IMR-90 (cell line): ENCODE measurements at places on chromosomes 3 and 15. TPM values are rescaled to one million over a fixed set of nuclear protein-coding genes. Genes with fewer than 3 reads are reported as not detected.

GRCh38 chr3:22585911-22586310 lies 617.2 kb upstream of the UBE2E2 start:
- DNase-seq: no peak

DNA sequence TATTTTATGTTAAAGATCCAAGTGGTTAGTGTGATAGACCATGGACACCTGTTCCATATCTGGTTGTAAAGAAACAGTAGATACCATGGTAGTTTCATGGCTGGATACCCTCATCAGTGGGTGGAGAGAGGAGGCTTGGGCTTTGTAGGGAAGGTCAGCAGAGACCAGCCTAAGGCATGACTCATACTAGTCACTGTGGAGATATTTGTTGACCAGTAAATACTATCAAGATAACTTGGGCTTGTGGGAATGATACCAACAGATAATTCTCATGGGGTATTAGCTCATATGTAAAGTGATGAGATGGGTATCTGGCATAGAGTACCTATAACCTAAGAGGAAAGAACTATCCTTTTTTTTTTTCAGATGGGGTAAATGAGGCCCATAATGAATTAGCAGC lies 354.5 kb downstream of the CACNA2D3 start:
- no peak for DNase-seq

DNA sequence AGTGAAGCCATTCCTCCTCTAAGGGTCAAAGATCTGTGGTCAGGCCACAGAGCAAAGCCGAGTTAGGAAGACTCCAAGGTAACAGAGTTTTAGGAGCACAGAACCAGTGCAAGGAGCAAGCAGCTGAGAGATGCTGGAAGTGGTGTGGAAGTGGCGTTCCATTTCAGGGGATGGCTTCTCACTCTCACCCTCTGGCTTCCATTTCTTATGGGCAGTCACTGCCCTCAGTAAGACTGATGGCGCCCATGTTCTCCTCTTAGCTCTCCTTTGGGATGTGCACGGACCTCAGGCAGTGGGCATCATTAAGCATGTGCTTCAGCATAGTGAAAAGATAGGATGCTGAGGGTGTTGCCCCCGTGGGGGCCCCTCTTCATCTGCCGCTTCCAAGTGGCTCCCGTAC lies 90.3 kb downstream of the ASB7 start:
- DNase-seq: no peak

DNA sequence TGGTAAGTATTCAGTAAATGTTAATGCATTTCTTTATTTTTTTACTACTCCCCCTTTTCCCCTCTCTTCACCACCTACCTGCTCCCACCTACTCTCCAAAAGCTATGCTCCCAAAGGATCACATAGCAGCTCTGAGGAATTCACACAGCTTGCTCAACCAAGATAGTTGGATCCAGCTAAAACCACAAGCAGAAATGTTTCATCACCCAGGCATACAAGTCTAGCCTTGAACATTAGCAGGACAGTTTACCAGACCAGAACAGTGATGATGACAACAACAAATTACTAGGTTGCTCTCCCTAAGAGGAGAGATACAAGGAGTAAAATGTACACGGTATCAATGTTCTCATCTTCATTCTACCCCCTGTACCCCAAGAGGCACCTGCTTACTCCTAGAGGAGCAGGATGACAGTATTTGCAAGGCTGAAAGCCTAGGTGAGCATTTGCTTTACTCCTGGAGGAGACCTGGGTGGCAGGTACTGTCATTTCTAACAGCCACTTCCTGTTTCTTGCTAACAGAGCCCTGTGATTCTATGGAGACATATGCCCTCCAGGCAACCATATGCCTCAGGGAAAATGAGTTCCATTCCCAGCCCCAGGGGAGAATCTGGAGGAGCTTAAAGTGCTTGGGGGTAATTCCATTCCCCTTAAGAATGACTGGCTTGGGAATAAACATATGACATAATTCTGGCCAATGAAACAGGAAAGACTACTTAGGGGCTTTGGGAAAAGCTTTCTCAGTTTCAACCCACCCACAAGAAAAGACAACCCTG lies 237.5 kb downstream of the NTRK3 start:
- no peak for DNase-seq

The TMCO5A gene
- not detected in 2 replicates for total RNA-seq

DNA sequence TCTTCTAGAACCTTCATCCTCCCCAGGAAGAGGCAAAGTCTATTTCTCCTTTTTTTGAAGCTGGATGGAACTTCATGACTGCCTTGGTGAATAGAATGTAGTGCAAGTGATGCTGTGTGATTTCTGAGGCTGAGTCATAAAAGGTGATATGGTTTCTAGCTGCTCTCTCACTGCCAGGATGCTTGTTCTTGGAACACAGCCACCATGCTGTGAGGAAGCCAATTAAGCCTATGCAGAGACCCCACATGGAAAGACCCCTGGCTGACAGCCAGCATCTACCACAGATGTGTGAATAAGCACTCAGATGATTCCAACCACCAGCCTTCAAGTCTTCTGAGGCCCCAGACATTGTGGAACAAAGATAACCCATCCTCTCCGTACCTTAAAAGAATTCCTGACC lies 57.0 kb downstream of the ISL2 start:
- peak; percentile 16 for DNase-seq

GRCh38 chr3:145422556-145422955 lies 738.4 kb downstream of the PLOD2 start:
- no peak for DNase-seq

DNA sequence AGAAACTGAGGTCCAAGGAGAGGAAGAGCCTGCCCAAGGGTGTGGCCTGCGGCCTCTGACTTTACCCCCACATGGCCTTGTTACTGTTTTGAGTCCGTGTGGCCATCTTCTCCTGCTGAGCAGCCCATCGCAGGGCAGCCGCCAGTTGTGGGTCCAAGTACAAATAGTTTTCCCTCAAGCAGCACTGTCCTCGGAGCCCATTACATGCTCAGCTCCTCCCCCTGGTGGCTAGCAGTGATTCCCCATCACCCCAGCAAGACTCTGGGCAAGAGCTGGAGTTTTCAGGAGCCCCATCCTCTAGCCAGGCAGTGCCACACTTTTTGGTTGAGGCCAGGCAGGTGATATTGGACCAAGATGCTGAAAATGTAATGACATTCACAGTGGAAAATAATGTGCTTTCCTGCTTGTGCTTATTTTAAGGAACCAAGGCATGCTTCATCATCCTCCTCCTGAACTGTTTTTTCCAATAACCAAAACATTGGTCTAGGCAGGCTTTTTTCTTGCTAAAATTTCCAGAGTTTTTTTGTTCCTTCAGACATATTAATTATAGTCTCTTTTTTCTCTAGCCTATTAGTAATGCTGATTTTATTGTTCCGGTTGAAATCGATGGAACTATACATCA lies 23.2 kb upstream of the VILL start:
- DNase-seq: peak; percentile 65

The ZCWPW2 gene
- total RNA-seq: 0.18 and 0.56 TPM in 2 replicates

The INKA1 gene
- total RNA-seq: 2.3 and 2.8 TPM in 2 replicates

DNA sequence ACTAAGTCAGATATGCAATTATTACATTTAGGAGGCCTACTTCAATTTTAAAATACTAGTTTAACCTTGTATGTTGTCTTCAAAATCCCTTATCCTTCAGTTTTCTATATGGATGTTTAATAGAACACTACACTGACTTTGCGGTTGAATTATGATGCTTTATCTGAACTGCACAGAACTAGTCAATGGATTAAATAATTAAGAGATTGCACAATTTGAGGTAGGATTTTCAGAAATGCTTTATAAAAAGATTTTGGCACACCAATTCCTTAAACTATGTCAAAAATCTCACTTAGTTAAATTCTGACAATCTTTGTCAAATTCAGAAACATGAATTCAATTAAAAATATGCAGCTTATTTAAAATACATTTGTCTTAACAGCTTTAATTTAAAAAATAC lies 28.1 kb downstream of the ATOSA start:
- DNase-seq: no peak

- no peak for DNase-seq
These were observed 99.9 kb downstream of the LINGO1 start for GRCh38 chr15:77532846-77533245.

The STRIT1 gene
- total RNA-seq: not detected in 2 replicates

DNA sequence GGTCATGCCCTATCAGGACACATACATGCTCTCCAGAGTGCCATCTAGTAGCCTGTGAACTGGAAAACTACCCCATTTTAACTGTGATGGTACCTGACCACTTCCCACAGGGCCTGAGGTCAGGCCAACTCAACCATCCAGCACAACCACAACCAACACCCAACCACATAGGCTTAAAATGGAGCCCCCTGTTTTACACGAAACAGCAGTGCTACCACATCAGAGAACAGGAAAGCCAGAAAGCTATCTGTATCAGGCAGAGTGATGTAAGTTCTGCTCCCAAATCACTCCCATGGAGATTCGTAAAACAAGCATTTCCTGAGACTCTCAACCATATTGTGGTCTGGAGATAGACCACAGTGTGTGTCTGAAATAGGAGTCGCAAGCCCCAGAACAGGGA lies 1017.3 kb upstream of the EPHA6 start:
- DNase-seq: no peak

- no peak for DNase-seq
These were observed 711 bp downstream of the STARD9 start for GRCh38 chr15:42576040-42576594.

DNA sequence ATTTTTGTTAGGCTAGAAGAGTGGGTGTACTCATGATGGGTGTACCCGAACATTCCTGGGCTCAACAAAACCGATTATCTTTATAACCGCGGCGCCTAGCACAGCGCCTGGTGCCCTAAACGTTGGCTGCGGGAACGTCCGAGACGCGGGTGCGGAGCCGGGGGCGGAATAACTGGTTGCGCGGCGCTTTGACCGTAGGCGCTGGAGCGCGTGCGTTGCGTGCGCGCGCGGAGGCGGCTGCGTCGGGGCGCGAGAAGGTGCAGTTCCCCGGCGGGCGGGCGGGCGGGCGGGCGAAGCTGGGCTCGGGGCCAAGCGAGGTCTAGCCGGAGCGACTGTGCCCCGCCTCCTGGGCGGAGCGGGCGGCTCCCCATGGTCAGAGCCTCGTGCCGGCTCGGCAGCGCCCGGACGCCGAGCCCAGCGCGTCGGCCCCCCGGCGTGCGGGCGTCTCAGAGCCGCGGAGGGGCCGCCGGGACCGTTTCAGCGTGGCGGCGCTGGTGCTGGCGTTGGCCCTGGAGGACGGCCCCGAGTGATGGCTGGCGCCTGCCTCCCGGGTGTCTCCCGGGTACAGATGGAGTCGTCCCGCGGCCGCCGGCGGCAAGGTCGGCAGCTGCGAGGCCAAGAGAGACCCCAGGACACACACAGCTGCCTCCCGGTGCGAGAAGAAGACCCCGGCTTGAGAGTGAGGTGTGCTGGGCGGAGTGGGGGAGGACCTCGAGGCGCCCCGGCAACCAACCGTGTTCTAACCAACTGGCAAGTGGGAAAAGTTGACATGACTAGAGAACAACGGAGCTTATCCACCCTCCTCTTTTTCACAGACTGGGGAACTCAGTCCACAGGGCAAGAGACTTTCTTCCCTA lies at the start of gene PLAAT1:
PLAAT1 (plus strand) TSS at position 373 of the 857 bp plus-strand sequence. CDS start 14,429 bp downstream, outside the sequence.
- DNase-seq: peak; percentile 19

DNA sequence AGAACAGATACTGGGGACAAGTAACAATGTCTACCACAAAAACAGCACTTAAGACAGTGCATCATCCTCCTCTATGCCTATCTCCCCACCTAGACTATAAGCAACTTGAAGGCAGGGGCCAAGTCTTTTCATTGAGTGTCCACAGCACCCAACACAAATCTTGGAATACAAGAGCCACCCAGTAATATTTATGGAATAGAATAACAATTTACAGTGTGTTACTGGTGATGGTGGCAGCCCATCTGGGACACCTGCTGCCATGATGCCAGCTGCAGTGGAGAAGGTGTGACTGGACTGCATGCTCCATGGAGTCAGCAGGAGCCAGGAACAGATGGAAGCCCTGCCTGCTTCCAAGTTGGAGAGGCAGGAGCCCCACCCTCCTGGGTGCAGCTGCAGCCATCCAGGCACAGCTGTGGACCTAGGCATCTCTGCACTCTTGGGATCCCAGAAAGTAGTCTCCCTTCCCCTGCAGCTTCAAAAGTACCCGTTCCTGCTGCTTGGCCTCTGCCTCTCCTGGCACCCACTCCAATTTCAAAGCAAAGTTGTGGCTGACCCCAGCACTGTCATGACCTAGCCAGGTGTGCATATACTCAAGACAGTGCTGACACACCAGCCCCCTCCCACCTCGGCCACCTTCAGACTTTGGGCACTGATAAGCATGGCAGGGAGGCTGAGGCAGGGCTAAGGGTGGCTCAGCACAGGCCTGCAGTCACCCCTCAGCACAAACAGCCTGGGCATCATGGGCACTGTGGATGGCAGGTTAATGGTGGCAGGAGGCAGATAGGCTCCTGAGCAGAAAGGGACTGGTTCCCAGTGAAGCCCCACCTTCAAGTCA lies 94.5 kb downstream of the TPRA1 start:
- no peak for DNase-seq

The KATNBL1 gene
- 24.0 and 50.5 TPM in 2 replicates for total RNA-seq

DNA sequence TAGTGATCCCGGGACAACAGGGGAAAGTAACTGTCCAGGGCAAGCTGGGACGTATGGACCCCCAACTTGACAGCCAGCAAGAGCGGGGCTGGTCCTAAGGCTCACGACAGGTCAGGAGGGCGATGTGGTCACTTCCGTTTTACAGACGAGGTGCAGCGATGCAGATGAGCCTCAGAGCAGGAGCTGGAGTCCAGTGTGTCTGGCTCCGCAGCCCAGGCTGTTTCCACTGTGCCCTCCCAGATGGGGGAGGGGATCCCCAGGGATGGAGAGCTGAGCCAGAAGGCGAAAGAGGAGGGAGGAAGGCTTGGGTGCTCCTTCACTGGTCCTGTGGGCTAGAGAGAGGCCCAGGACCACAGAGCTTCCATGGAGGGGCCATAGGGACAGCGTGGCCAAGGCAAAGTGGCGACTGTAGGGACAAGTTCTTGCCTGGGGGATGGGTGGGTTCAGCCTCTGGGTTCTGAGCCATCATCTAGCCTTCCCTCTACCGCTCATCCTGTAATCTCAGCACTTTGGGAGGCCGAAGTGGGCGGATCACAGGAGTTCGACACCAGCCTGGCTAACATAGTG lies 5.7 kb downstream of the SNX33 start:
- no peak for DNase-seq

DNA sequence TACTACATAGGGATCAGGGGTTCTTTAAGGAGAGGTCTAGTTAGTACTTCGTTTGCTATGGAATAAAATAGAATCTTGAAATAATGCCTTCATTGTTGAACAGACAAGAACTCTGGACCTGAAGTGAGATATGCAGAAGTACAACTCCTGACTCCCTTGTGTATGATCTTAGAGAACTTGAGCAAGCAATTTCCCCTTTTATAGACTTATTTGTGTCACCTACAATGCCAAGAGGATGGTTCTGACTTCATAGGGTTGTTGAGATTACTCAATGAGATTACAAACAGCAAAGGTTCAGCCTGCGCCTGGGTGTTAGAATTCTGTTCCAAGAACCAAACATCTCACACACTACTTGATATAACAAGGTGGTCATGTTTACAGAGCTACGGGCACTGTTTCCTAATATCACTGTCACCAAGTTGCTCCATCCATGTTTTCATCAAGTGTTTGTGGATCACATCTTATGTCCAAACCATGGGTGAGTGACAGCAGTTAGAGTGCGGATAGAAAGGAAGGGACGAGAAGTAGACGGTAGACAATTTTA lies 76.7 kb upstream of the ADAMTS9 start:
- DNase-seq: no peak
